ENCODE measurements at places on chromosomes 12 and 14.

DNA sequence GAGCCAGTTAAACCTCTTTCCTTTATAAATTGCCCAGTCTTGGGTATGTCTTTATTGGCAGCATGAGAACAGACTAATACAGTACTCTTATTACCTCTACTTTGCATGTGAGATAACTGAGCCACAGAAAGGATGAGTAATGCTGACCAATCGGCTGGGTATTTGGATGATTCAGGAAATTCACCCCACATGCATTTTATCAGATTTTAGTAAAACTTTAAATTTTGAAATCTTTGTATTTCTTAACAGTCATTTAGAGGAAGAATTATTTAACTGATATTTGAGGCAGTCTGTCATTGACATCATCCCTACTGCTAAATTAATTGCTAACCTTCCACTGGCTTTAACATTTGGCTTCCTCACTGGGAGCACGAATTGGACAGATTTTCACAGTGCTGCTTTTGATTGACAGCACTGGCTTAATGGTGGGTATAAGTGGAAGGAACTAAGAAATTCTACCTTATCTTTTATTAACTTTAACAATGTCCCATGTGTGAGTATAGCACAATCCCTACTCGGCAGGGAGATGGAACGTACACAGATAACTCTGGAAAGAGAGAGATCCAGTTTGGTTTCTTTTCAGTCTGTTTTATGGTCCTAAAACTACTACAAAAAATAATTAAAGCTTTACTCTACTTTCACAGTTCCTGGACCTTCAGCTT, 261.0 kb downstream of the DACT1 start:
- peak; percentile 96 for DNase-seq

- DNase-seq, result no peak
Observed at GRCh38 chr12:69837657-69838415, 12.8 kb downstream of the MYRFL start.

GRCh38 chr14:91193069-91193468, 51.4 kb downstream of the GPR68 start:
- no peak for DNase-seq

- DNase-seq, result no peak
Observed at GRCh38 chr12:115962216-115962615, 315.3 kb downstream of the MED13L start.

DNA sequence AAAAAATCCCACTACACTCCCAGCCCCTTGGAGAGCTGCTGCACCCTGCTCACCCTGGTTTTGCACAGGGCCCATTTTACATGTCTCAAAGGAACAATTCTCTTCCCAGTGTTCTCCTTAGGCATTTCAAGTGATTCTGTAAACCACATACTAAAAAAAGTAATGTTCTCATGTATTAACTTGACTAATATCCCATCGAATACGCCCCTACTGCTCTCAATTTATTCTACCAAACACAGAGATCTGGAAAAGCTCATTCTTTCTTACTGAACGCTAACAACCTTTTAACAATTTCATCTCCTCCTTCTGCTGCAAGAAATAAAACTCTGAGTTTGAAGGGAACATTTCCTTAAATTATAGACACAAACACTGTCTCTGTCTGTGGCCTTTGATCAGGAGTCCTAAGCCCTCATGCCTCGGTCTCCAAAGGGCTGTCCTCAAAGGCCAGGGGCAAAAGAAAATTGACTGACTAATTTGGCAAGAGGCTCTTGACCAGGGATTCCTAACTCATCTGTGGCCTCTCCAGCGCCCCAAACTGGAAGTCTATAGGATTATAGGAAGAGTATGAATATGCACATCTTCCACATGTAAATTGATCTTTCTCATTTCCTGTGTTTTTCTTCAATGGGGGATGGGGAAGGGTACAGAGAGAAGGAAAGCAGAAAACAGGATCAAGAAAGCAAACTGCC, 17.1 kb upstream of the TSPAN11 start:
- DNase-seq, result no peak

DNA sequence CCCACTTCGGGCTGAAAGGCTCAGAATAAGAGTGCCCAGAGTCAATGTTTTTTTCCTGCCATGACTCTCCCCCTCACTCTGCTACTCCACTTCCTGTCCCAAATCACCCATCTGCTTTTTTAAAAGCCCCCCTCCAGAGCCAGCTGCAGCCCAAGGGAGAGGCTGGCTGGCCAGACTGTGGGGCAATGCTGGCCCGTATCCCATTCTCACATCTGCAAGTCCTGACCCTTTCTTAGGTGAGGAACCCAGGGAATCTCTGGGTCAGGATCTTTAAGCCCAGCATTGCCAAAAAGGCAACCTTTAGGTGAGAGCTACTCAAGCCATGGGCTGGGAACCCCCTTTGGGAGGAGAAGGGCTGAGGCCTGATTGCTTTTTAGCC, 1.7 kb upstream of the ITGA5 start:
- DNase-seq, result peak; percentile 71

DNA sequence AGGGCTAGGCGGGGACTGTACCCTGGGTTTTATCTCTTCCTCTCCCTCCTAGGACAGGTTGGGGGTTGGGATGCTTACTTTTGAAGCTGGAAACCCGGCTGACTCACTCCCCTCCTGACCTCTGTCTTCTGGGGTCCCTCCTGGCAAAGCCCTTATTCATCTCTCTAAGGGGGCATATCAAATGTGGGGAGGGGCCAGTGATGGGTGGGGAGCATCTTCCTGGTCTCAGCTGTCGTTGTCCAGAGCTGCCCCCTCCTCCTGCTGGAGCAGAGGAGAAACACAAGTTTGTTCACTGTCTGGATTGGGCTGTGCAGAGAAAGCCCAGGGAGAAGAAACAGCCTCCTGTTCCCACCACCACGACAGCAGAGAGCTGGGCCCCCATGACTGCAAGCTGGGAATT, 85.8 kb downstream of the TNFAIP2 start:
- DNase-seq, result no peak

GRCh38 chr12:97967831-97968230, 505.2 kb downstream of the RMST start:
- DNase-seq, result no peak

DNA sequence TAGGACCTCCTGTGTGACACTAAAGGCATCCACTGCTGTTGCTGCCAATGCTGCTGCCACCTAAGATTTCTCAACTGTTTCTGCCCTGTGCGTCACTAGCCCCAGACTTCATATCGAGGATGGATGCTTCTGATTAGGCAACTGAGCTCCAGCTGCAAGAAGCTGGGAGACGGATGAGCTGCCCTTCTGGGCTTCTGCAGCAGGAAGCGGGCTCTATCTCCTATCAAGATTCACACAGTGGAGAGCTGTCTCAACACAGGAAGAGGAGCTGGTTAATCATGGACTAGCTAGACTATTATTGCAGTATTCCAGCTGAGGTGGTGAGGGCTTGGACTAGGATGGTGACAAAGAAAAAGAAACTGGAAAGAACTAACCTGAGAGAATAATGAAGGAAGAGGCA, 59.2 kb upstream of the PELI2 start:
- no peak for DNase-seq

GRCh38 chr12:2507814-2508213, 287.0 kb upstream of the FKBP4 start:
- DNase-seq, result no peak

DNA sequence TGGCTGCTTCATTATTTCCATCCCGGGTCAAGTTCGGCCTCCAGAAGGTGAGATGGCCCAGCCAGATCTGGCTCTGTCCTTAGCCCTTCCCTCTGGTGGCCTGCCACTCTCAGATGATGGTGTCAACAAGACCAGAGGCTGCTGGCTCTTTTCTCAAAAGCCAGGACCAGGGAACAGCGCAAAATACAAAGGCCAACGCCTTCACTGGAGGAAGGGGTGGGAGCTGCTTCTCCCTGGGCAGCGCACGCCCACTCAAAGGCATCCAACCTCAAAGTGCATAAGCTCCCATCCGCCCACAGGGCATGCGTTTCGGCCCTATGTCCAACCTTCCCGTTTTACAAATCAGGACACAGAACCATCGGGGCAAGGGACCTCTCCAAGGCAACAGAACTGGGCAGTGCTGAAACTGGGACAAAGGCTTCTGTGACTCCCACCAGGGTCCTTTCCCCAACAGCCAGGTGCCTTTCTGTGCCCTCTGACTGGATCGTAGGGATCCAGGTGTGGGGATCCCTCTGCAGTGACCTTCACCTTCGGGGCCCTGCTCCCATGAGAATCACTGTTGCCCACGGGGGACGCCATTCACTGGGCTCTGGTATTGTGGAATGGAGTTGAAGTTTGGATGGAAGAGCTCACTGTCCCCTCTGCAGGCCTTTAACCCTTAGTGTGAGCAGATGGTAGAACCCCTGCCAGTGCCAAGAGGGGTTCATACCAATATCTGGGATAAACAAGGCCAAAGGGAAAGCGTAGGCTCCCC, 76.8 kb downstream of the NINJ2 start:
- no peak for DNase-seq

- DNase-seq, result no peak
Observed at GRCh38 chr12:71178162-71178561, 20.4 kb upstream of the TSPAN8 start.

- peak; percentile 49 for DNase-seq
Observed at GRCh38 chr14:54902143-54902520, 494 bp downstream of the GCH1 start.

DNA sequence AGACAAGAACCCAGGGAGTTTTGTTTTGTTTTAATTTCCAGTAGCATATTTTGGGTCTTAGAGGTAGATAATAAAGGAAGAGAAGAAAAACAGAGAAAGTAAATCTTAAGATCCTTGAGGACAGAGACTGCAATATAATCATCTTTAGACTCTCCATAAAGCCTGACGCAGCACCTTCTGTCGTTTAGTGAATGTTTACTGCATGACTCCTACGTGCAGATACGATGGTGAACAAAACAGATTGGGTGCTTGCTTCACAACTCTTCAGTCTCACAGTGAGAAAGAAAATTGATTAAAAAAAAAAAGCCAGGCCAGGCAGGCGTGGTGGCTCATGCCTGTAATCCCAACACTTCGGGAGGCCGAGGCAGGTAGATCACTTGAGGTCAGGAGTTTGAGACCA, 86.9 kb downstream of the STON2 start:
- no peak for DNase-seq

GRCh38 chr14:39680777-39681176, 248.5 kb upstream of the FBXO33 start:
- no peak for DNase-seq

DNA sequence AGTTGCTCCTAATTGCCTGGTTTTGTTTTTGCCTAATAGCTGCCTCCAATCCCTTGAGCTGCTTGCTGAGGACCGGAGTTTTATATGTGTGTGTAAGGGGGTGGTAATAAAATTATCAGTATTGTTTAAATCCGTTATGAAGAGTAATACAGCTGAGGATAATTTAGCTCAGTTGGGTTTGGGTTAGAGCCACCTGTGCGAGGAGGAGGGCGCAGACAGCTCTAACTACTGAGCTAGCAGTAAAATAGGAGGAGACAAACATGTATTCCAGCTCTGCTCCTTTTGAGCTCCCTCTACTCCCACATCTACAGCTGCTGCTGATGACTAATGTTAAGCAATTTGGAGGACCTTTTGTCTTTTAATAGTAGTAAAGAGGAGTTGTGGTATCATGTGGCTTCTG, 61.5 kb downstream of the SPATS2 start:
- peak; percentile 66 for DNase-seq

DNA sequence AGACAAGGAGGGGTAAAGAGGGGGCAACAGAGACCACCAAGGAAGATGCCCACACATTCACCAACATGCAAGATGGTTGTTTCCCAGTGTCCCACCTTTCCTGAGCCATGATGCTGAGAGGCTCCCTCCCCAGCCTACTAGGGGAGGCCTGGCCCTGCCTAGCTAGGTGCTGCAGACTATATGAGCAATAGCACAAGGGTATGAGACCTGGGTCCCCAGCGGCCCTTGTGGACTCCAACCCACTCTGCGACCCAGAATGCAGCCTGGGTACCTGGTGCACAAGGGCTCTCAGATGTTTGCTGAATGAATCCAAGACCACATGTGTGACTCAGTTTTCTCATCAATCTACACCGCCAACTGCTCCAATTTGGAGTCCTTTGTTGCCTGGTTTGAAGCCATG, 13.9 kb downstream of the TGFB3 start:
- DNase-seq, result no peak

DNA sequence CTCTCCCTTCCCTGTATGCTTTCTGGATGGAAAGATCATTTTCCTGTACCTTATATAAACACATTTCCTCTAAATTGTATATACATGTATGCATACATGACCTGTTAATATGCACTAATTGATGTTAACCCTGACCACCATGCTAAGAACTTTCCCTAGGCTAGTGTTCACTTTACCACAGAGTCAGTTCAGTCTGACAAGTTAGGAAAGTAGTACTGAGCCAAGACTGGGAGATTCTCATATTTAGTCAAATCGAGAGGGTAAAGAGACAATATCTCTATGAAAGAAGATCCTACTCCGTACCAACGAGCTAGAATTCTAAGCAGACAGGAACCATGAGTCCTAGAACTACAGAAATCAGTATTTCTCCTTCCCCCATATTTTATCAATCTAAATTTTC, 36.8 kb downstream of the ATF7 start:
- no peak for DNase-seq

GRCh38 chr12:80716696-80717469, at the start of gene MYF5:
TSS of gene MYF5 (plus strand) at chr12:80716912. CDS start at chr12:80717064, 152 bp downstream.
- no peak for DNase-seq

DNA sequence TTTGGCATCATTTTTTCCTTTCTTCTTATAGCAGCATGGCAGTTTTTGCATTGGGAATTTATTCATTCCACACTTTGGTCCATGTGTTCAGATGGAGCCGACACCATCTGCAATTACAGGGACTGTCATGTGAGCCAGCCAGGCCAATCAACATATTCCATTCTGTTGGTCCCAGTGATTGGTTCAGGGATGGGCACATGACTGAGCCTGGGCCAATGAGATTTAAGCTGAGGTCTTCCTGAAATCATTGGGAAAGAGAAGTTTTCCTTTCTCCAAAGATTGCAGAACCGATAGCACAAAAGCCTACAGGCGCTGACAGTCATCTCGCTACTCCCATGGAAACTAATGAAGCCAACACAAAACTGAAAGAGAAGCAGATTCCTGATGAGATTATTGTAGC, 841.5 kb upstream of the TMEM132C start:
- peak; percentile 61 for DNase-seq
